ENCODE measurements at places on chromosomes 5 and 9.

DNA sequence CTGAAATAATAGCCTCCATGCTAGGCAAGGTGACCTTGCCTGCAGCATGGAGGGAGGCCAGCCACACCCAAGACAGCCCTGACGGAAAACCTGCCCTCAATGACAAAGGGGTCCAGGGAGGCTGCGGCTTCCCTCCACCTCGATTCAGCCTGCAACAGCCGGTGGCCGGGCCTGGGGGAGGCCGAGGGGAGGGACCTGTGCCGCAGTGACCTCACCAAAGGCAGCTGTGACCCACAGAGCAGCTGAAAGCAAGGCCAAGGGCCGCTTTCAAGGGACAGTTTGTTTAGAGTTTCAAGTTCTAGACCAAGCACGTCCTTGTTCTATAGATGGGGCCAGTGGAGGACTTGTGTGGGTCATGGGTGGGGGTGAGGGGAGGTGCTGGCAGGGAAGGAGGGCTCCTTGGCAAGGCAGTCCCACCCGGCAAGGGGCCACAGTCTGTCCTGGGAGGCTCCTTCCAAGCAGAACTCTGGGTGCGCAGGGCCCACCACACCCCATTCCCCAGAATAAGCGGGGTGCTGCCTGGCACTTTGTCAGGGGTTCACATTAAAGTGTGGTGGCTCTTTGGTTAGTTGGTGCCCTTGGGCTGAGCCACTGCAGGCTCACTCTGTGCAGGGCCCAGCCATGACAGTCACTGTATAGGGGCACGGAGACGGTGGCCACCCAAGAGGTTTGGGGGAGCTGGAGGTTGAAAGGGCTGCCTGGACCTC is 226.5 kb downstream of the FANCC start:
- no peak for DNase-seq

DNA sequence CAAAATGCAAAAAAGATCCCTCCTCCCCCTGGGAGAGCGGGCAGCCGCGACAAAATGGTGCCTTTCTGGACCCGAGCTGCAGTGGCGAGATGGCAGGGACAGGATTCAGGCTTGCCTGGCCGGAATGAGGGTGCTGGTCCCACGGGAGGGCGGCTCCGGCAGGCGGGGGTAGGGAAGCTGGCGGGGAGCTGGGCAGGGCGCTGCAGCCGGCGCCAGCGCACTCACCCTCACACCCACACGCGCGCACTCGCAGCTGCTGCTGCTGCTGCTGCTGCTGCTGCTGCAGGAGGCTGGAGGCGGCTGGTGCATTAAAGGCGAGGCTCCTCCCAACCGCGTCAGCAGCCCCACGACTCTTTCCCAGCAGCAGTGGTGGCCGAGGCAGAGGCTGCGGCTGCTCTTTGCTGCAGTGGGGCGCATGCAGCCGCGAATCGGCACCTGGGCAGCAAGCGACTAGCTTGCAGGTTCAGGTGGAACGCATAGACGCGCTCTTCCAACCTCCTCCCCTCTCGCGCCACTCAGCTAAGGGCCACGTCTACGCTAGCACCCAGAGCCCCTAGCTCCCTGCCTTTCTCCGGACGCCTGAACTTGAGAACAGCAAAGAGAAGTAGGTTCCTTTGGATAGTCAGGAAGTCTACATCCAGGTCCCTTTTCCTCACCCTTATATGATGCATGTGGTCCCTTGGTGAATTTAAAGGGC is at the start of gene PPP2R2B:
PPP2R2B (minus strand) TSS at position 282 of the 697 bp plus-strand sequence.
- peak; percentile 17 for DNase-seq

GRCh38 chr9:38112049-38112448 is 43.0 kb upstream of the SHB start:
- DNase-seq: no peak

DNA sequence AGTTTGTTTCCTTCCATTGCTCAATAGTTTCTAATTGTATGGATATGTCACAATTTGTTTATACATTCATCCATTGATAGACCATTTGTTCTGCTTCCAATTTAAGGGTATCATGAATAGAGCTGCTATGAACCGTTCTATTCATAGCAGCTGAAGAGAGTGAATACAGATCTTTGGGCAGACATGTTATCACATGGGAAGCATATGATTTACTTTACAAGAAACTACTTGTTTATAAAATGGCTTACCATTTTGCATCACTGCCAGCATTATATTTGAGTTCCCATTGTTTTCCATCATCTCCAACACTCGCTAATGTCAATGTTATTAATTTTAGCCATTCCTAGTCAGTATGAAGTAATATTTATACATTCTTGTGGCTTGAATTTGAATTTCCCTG is 549.0 kb downstream of the MAT2B start:
- no peak for DNase-seq

- no peak for DNase-seq
These were observed 802.2 kb downstream of the CDH12 start for GRCh38 chr5:22050931-22051330.

GRCh38 chr5:53480416-53481158 is at the start of gene FST:
Gene FST (plus strand): TSS chr5:53480629. CDS start chr5:53480792, 163 bp downstream.
- DNase-seq: peak; percentile 34

DNA sequence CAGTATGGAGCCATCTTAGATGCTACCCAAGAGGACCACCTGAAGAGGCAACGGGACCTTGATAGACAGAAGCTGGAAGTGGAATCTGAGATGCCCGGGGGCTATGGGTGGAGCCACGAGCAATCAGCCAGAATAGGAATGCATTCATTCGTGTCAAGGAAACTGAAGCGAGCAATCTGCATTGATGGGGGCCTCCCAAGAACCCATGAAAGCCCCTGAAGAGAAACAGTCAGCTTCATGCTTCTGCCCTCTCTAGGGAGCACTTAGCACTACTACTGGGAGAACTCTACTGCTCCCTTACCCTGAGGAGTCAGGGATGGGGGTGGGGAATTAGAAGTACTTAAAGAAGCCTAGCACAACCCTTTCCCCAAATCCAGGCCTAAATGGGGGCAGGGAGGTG is 51.9 kb upstream of the TCERG1 start:
- DNase-seq: no peak

- no peak for DNase-seq
These were observed 1131.0 kb downstream of the MAT2B start for GRCh38 chr5:164636456-164636855.

- DNase-seq: no peak
These were observed 3.5 kb downstream of the NXNL2 start for GRCh38 chr9:88538311-88539085.

GRCh38 chr5:39301406-39301805 is 62.9 kb downstream of the C9 start:
- DNase-seq: no peak

- DNase-seq: no peak
These were observed 207.0 kb upstream of the ACO1 start for GRCh38 chr9:32177396-32177795.

GRCh38 chr9:115575147-115575546 is 457.2 kb upstream of the TNC start:
- no peak for DNase-seq

- no peak for DNase-seq
These were observed 181.8 kb downstream of the NXNL2 start for GRCh38 chr9:88716596-88717290.

DNA sequence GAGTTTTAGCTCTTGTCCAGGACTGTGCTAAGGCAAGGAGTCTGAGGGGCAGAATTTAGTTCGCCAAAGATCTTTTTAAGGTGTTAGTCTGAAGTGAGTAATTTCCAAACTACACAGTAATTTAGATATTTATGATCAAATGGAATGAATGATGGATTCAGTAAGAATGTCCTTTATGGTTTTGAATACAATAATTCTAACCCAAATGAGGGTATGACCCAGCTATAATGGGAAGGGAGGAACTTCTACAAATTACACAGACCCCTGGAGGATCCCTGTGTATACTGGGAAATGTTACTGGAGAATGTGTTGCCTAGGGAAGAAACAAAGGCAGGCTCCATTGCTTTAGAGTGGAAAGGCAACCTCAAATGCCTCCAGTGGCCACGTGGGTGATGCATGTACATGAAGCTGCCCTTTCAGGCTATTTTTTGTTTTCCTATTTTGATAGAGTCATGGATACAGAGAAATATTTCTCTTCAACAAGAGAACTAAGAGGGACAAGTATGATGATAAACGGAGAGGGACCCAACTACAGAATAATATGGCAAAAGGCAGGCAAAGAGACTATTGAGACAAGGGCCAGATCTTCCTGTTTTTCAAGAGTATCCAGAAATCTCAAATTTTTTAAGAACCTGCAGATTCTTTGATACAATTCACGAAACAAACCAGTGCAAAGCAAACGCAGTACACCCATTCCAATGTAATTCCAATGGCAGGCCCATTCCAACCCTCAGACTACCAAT is 25.4 kb downstream of the SLC1A3 start:
- no peak for DNase-seq

GRCh38 chr9:124214596-124215367 is 43.0 kb upstream of the NEK6 start:
- no peak for DNase-seq

GRCh38 chr5:55096182-55096581 is 6.3 kb upstream of the GZMA start:
- no peak for DNase-seq

DNA sequence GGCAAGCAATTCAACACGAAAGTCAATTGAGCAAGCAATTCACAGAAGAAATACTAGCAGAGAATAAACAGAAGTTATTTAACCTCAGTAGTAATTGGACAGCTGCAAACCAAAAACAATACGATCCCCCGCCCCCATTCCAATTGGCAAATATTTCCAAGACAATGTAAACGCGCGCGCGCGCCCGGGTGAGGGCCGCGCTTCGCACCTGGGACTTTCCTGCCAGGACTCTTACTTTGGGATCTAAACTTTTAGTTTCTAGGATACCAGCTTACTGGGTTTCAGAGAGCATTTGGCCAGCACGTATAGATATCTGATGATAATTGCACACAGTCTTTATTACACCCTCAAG is 8.6 kb downstream of the RUFY1 start:
- DNase-seq: peak; percentile 31

DNA sequence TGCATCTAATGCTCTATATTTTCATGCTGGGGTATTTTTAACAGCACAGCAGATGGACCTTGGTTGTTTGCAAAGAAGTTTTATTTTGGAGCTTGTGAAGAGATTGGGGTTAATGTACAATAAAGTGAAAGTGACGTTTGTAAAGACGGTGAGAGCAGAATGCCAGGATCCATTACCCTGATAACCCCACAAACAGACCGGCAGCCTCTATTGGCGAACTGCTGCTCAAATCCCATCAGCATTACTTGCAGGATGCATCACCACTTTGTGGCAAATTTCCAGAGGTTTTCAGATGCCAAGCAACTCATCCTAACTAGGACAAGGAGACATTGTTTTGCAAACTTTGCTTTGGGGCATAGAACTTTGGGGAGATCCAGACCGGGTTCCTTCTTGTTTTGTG is 383.3 kb upstream of the ZNF462 start:
- DNase-seq: peak; percentile 70

DNA sequence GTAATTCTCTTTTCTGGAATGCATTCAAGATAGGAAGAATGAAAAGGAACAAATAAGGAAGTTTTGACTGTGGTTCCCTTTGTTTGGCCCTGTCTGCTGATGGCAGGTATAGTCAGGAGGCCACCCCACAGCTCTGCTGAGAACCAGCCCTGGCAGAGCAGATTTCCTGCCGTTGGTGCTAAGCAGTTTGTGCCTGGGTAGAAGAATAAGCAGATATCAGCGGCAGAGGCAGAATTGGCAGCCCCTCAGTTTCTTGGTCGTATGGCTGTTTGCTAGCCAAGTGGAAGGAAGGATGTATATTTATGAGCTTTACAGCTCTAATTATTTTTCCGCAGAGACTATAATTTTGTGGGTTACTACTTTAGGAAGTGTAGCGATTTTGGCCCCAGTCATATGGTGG is 310.2 kb upstream of the RFX3 start:
- no peak for DNase-seq
